Osteoblast (primary cell): ENCODE measurements at places on chromosomes 11 and 22.

GRCh38 chr11:96390488-96390792 lies 627 bp downstream of the JRKL start:
- no peak for DNase-seq

GRCh38 chr11:85827748-85828639 lies 17.1 kb upstream of the SYTL2 start:
- DNase-seq, result peak; percentile 90

- no peak for DNase-seq
These were observed 42.7 kb downstream of the RTL6 start for GRCh38 chr22:44455151-44455962.

DNA sequence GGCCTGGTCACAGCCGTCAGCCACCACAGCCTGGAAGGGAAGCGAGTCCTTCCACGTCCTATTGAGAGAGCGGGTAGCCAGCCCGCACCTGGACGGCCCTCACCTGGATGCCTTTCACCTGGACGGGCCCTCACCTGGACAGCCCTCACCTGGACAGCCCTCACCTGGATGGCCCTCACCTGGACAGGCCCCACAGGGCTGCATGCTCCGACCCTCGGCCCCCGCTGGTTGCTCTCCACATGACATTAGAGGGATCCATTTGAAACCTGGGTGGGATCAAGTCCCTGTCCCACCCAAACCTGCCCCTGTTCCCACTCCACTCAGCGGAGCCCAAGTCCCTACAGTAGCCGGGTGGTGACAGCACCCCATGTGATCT lies 3.7 kb downstream of the C1QTNF6 start:
- peak; percentile 55 for DNase-seq

DNA sequence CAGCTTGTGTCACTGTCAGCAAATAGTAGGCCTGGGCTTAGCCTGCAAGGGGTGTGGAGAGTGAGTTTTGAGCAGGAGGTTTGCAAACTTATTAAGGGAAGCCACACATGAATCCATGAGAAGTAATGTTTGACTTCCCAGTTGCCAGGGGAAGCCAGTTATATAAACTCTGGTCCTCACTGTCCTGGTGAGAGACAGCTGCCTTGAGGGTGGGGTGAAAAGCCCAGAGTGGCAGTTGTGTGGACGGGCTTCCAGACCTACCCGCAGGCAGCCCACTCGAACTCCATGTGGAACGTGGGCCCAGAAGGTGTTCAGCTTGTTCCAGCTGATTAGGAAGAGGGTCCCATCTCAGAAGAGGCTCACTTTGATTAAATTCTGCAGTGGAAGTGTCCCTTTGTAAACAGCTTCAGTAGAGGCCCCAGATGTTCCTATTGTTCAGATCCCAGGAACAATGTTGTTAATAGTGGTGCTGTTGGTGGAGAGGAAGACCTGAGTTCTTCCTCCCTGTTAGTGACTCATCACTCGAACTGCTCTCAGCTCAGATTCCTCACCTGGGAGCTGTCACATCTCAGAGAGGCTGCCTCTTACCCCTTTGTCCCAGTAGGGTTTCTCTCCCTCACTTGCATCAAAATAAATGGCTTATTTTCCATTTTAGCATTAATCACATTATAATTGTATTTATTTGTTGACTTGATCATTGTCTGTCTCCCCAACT lies 63.4 kb downstream of the GRAMD1B start:
- no peak for DNase-seq
